Right ventricle myocardium inferior (tissue), 1 donor: ENCODE measurements at places on chromosomes 3 and 15. TPM values are rescaled to one million over a fixed set of nuclear protein-coding genes. Genes with fewer than 3 reads are reported as not detected.

DNA sequence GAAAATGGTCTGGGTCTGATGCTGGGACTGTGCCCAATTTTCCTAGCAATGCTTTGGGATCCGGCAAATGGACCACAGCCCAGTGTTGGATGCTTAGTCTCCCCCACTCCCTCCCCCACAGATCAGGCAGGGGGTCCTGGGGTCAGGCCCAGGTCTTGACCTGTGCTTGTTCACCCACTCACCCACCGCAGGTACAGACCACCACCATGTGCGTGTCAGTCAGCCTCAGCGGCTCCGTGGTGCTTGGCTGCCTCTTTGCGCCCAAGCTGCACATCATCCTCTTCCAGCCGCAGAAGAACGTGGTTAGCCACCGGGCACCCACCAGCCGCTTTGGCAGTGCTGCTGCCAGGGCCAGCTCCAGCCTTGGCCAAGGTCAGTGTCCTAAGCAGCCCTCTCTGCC is 10.6 kb downstream of the GRM2 start:
- DNase-seq, result no peak

DNA sequence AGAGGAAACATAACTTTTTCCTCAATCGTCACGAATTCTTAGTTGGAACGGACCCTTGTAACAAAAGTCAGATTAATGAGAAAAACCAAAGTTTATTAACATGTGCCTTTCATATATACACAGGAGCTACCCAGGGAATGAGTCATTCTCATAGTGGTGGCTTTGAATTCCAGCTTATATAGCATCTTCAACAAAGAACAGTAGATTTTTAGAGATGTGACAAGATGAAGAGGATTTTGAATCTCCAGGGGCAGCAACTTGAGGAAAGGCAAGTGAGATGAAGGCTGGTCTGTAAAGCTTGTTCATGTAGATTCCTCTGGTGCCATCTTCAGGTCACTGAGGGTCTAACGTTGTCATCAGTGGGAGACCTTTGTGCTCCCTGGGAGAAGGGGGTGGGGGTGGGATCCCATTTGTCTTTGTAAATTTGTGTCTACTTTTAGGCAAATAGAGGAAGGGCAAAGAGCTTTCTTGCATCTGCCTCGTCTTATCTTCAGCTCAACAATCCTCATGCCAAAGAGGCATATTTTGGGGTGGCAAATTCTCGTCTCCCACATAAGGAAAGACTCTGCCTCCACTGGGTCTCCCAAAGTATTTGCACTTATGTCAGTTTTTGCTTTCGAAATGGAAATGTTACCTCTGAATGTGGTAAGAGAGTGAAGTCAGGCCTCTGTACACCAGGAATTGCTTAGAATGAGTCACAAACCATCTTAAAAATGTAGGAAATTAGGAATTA is 29.5 kb downstream of the CLEC3B start:
- DNase-seq, result no peak

DNA sequence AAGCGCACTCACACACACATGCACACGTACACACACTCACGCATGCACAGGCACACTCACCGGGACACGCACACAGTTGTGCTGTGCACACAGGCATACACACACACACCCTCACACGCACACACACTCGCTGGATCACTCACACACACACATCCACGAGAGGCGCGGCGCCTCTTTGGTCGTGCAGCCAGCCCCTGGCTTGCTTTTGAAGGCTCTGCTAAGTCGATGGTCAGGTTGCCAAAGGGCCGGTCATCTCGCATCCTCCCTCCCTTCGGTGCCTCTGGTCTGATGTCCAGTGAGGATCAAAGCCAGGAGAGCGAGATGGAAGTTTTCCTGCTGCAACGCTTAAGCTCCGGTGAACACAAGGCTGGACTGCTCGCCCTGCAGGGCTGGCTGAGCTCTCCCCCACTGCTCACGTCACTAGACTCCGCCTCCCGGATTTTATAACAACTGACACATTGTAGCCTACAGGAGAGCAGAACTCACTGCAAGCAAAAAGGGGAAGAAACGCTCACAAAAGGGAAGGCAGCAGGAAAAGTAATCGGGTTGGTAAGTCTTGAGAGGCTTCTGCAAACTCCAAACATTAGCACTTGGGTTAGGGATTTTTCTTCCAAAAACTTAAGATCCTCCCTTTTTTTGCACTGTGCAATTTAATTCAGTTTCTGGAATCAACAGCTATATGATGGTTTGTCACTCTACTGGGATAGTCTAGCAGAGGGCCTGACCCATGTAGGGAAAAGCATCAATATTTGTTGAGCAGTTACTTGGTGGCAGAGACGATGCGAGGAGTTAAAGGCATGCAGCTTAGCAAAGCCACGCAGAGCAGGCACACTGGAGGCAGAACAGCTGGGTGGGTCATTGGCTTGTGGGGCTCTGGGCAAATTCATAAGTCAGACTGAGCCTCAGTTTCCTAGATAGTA is at the start of gene SRGAP3:
Gene SRGAP3 (minus strand): TSS at position 374 of the 920 bp plus-strand sequence. CDS start 695 bp downstream, outside the sequence.
- DNase-seq, result peak; percentile 89

DNA sequence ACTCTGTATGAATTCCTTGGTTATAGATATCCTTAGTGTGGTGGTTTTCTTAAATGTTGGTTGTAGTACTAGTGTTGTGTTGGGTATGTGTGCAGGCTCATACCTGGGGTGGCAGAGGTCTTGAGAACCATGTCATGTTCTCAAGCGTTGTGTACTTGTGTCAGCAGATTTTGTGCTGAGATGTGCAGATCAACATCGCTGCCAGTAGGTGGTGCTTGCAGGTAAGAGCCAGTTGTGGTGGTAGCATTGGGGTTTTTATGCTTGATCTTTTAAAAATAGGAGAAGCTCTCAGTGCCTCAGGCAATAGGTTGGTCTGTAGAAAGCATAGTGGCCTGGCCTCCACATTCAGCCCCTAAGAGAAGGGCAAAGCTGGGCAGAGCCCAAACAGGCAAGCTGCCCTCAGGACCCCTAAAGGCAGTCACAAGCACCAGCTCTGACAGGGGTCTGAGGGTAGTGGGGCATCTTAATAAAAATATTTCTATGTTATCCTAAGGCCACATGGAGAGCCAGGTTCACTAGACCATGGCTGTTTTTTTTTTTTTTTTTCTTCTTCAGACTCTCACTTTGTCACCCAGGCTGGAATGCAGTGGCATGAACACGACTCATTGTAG is 164.0 kb downstream of the IL20RB start:
- peak; percentile 28 for DNase-seq

DNA sequence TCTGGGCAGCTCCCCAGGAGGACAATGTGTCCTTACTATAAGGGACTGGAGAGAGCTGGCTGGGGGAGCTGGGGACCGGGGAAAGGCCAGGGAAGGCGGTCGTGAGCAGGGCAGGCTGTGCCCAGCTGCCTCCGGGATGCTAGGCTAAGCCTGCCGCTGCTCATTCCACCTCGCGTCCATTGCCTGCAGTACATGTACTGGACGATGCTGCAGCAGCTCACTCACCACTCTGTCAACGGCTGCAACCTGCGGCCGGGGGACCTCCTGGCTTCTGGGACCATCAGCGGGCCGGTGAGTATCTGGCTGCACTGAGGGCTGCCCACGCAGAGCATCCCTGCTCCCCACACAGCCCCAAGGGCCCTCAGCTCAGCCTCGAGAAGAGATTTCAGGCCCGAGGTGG is 27.1 kb downstream of the FAH start:
- DNase-seq, result no peak

DNA sequence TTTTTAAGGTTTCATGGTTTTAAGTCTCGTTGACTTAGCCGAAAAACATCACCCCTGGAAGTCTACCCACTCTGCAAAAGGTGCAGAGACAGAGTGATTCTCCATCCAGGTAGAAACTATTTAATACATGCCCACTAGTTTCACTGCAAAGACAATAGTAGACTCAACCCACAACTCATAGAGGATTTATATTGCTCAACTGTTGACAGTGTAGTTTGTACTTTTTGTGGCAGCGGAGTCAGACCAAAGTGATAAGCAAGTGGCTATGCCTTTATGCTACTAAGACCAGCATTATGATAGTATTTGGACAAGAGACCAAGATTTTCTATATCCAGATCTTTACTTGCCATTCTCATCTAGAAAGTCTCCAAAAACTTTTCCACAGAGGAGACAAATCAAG is 98.8 kb upstream of the ZBTB20 start:
- DNase-seq, result no peak

GRCh38 chr3:151393146-151393830 is 8.7 kb upstream of the P2RY12 start:
- DNase-seq, result no peak

- no peak for DNase-seq
Observed at GRCh38 chr3:3806856-3807255, 7.6 kb downstream of the LRRN1 start.

- DNase-seq, result no peak
Observed at GRCh38 chr15:43292375-43293078, 25.8 kb upstream of the TGM5 start.

Gene GOLGA8T
- 0.65 TPM for total RNA-seq

Gene CTXN2
- total RNA-seq, result not detected

Gene CPNE4
- 41.0 TPM for total RNA-seq

Gene ADPGK
- 11.4 TPM for total RNA-seq

Gene GALNT15
- 5.8 TPM for total RNA-seq

Gene SENP8
- total RNA-seq, result 5.9 TPM
